ENCODE measurements at places on chromosomes 2 and 18.

- DNase-seq = no peak
These were observed 21.5 kb upstream of the EPC2 start for GRCh38 chr2:148623086-148623485.

DNA sequence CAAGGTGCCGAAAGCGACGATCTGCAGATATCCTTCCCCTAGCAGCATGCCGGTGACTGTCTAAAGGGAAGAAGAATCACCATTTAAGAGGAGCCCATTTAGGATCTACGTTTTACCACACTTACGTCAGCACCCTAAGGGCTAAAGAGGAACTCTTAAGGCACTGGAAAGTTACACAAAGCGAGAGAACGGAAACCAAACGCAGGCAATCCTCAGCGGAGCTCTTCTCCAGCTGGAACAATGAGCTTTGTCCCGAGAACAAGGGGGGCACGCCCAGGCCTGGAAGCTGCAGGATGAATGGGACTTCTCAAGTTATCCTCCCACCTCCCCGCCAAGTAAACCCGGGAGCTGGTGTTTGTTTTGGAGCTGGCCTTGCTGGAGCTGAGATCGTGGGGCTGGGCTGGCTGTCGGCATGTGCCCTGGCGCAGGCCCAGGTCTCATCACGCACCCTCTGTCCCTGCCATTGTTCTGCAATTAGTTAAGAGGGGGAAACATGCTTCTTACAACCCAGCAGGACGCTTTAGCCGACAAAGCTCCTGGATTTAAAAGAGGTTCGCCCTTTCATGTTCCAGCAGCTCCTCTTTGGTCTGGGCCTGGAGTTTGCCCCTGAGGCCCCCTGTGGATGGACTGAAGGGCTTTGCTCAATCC, 36.4 kb downstream of the PXDN start:
- DNase-seq = no peak

- DNase-seq = no peak
These were observed 12.6 kb downstream of the SLC20A1 start for GRCh38 chr2:112658301-112658700.

DNA sequence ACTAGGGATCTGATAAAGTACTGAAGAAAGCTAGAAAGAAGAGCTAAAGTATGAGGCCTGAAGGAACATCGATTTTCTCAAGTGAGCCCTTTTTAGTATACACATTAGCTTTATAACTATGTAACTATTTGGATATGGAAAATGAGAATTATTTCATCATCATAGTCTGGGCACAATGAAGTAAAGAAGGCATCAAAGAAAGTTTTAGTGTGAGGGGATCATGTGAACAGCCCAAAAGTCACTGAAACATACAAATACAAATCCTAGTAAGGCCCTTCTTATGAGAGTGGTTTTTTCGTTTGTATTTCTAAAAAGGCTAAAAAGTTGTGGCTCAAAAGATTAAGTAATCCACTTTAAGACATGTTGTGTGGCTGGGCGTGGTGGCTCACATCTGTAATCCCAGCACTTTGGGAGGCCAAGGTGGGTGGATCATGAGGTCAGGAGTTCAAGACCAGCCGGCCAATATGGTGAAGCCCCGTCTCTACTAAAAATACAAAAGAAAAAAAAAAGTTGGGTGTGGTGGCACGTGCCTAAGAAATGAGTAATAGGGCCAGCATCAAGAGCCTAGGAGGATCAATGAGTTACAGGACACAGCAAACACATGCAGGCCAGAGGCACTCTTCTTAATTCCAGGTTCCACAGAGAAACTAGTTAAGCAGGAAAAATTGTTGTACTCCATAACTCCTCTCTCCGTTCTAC, 61.9 kb downstream of the PUM2 start:
- no peak for DNase-seq

GRCh38 chr2:240308111-240308651, 127.3 kb upstream of the GPC1 start:
- no peak for DNase-seq

GRCh38 chr2:235314371-235314930, 179.4 kb upstream of the AGAP1 start:
- DNase-seq = no peak

DNA sequence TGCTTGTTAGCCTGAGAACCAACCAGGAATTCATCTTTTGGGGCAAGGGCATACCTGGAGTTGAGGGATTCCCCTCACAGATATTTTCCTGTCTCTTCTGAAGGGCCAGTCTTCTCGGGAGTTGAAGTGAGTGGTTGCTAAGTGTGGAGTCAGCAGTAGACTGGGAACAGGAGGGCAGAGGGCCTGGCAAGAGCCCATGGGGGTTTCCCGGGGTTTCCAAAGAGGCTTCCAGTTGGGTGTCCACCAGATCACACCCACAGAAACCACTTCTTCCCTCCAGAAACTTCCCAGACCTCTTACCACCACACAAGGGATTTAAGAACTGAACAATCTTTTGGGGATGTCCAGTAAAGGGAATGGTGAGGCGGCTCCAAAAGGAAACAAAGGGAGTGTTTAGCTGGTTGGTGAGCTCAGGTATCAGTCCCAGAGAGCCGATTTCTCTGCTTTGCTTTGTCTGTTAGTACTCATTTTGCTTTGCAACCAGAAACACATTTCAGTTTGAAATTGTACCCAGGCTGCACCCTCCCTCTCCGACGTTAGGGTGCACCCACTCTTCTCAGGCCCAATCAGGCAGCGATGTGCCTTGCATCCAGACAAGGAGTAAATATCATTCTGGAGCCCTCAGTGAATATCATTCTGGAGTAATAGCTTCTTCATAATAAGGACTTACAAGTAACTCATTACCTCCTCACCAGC, 47.5 kb upstream of the SPATS2L start:
- DNase-seq = no peak

GRCh38 chr18:62827397-62827796, 112.1 kb downstream of the PHLPP1 start:
- DNase-seq = no peak

- no peak for DNase-seq
These were observed 271.2 kb downstream of the GLI2 start for GRCh38 chr2:121006743-121007489.

DNA sequence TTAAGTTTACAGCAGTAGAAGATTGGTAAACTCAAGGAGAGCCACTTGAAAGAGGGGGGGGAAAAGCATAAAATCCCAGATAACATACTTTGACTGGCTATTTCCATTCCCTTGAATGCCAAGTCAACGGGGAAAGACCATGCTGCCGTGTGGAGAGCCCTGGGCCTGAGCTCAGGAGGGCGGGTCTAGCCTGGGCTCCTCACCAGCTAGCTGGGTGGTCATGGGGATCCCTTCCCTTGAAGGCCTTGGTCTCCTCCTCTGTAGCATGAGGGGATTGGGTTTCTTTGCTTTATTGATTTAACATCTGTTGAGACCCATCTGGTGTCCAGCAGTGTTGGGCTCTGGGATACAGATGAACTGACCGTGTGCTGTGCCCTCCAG, 35.0 kb downstream of the TEX51 start:
- DNase-seq = no peak

All from stimulated activated CD4-positive, alpha-beta T cell treated with anti-CD3 and anti-CD28 coated beads, Interleukin-2, amount 100 ng/mL, for 48 hours (primary cell).